C1 segment of cervical spinal cord (tissue), 14 donors: ENCODE measurements at places on chromosomes 6 and 20.

GRCh38 chr6:116485559-116486184 is 24.5 kb downstream of the CALHM6 start:
- no peak for DNase-seq

DNA sequence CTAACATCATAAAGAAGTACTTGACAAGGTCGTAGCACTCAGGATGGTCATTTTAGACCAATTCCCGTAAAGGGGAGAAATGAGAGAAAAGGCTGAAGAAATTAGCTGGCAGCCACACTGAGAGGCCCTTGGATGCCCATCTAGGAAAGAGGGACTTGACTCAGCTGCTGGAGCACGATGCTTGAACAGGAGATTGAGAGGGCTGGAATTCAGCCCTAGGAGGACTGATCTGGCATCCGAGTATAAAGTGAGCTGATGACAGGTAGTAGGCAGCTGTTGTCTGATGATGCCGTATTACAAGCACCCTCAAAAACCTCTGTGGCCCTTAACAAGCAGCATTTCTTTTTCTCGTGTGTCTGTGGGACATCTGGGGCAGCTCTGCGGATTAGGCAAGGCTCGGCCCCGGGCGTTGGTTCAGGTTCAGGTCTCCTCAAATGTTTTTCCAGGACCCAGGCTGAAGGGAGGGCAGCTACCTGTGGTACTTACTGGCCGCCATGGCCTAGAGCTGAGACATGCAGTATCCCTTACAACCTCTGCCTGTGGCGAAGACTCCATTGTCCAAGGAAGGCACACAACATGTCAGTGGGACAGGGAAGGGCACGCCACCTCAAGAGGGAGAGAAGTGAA is 219.6 kb upstream of the SNX9 start:
- no peak for DNase-seq

DNA sequence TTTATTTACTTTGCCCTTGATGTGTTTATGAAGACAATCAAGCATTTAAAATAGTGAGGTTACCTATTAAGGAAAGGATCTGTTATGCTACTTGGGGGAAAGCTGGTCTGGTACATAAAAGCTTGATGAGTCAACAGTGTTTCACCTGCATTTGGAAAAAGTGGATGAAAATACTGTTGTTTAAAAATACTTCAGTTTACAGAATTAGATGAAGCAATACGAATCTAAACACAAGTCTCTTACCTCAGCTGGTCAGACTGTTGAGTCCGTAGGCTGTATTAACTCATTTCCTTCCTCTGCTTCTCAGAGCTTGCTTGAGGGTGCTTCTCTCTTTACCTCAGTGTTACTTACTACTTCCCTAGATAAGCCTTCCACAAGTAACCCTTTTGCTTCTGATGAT is 36.1 kb downstream of the NKX2-4 start:
- DNase-seq = no peak

- DNase-seq = no peak
Observed at GRCh38 chr6:145721144-145721543, 14.2 kb downstream of the EPM2A start.

GRCh38 chr6:6656287-6656686 is 67.8 kb downstream of the LY86 start:
- no peak for DNase-seq

DNA sequence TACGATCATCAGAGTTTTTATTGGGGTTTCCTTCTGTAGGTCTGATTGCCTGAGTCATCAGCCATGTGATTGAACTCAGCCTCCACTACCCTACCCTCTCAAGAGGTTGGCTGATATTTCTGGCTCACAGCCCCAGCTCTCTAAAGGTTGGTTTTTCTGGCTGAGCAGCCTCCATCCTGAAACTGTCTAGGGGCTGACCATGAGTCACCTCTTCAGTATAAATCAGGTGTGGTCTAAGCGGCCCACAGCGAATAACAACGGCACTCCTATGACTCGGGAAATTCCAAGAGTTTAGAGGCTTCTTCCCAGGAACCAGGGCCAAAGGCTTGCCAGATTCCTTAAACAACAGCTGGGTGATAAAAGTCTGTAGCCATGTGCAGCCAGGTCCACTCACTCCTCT is 115.5 kb downstream of the SOD2 start:
- no peak for DNase-seq

DNA sequence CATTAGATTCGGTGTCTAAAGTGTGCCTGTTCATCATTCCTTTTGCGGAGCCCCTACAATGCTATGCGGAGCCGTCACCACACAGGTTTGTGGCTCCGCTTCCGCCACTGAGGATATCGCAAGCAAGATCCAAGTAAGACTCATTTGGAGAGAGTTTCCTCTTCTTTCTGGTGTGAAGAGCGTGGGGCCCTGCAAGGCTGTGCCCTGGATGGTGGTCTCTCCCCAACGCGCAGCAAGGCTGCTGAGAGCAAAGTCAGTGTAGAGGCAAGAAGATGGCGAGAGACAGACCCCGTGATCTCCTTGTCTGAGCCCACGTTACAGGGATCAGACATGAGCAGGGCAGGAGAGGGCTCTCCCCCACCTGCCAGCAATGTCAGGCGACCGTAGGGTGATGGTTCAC is 96.3 kb upstream of the AFDN start:
- no peak for DNase-seq

GRCh38 chr20:56630086-56630493 is 984 bp downstream of the TFAP2C start:
- DNase-seq = no peak

- no peak for DNase-seq
Observed at GRCh38 chr6:2535506-2535905, 215.2 kb downstream of the MYLK4 start.

- peak; percentile 41 for DNase-seq
Observed at GRCh38 chr6:144478483-144478882, 193.3 kb downstream of the UTRN start.

- no peak for DNase-seq
Observed at GRCh38 chr6:109186012-109186411, 90.7 kb downstream of the CEP57L1 start.

GRCh38 chr20:1119128-1119505 is 715 bp downstream of the PSMF1 start:
- no peak for DNase-seq

DNA sequence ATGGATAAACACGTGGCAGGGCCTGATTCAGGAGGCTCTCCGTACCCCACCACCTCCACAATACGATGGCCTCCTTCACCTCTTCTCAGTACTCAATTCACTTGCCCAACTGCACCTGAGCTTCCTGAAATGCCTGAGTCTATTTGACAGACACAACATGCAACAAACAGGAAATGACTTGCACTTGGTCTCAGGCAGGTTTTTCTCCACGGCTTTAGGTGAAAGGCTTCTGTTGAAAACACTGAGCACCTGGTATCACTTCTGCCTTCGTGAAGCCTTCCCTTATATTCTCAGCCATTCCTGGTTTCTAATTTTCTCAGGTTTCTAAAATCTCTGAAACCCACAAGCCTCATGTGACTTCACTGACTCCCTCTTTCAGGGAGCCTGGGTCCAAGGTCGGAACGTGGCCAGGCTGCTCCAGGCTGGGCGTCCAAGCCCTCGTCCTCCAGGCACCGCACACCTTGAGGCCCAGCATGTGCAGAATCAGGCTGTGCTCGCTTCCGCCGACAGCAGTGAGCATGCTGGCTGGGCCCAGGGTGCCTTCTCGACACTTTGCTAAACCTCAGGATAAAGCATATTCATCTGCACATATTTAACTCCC is 34.7 kb downstream of the TAF4 start:
- no peak for DNase-seq
